Thoracic aorta (tissue), 2 donors: ENCODE measurements at places on chromosomes 1 and 21.

GRCh38 chr1:3640121-3640837 is 9.6 kb downstream of the WRAP73 start:
- no peak for DNase-seq

DNA sequence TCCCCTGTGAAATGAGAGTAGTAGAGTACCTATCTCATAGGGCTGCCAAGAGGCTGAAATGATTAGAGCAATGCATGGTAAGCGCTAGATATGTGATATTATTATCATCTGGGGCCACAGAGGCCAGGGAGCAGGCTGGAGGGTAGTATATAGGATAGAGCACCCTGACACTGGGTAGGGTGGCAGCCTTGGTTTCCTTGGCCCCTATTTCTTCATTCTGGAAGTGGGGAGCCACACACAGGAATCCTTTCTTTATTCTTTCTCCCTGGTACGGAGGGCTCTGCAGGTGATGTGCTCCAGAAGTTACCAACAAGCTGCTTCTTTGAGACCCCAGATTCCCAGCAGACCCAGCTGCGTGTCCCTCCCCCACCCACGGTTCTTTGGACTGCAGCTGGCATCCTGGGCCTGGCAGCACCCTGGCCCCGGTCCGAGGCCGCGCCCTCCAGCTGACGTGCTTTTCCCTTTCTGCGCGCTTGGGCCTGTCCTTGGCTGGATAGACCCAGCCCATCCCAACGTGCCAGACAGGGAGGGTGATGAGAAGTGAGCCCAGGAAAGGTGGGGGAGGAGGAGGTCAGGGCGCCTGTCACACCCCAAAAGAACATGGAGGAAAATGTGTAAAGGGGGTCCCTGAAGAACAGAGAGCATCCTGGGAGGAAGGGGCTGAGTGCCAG is 18.2 kb downstream of the INAVA start:
- no peak for DNase-seq

DNA sequence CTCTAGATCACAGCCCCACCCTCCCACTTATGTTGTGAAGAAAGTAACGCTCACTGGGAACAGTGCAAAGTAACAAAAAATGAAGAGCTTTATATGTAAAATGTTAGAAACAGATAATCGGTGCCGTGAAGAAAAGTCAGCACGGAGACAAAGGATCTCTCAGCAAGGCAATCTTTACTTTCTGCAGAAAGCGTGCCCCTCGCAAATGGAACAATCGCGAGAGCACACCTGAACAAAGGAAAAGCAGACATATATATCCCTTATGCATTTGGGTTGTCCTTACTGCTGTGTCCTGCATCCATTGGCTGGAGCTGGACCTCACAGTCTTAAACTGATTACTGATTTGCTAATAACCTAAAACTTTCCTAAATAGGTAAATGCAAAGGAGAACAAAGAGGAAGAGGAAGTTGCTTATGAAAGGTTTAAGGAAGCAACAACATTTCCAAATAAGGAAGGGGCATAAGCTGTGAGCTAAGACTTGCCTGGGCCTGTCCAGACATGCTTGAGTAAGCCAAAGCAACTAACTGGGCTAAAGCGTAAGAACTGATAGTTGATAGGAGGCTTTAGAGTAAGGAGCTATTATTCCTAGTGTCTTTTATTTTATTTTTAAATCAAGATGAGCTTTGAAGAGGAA is 89.7 kb downstream of the GTF2B start:
- DNase-seq: no peak

GRCh38 chr21:26448751-26449150 is 124.3 kb downstream of the CYYR1 start:
- no peak for DNase-seq

DNA sequence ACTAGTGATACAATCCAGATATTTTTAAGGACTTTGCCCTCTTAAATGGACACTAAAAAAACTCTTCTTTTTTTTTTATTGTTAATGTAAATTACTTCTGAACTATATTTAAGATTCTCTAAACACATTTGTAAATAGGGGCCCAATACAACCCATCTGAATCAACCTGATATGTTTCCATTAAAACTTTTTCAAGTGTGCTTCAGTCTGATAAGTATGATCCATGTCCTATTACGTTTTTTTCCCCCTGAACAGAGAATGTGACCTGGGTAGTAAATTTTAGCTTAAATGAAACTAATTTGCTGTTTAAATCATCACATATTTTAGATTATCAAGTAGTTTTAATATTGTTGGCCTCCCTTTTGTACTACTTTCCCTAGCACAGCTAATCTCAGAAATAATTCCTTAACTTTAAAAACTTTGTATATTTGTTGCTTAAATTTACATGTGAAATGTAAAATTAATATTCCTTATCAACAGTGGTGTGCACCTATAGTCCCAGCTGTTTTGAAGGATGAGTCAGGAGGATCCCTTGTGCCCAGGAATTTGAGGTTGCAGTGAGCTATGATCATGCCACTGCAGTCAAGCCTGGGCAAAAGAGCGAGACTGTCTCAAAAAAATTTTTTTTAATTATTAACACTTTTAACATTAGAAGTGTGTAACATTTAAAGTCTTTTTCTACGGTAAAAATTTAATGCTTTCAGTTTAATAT is 3.0 kb upstream of the PKN2 start:
- no peak for DNase-seq

- DNase-seq: no peak
These were observed 75.6 kb upstream of the DNAJC6 start for GRCh38 chr1:65233782-65234181.

- no peak for DNase-seq
These were observed 38.8 kb downstream of the RIPK4 start for GRCh38 chr21:41727784-41728763.

DNA sequence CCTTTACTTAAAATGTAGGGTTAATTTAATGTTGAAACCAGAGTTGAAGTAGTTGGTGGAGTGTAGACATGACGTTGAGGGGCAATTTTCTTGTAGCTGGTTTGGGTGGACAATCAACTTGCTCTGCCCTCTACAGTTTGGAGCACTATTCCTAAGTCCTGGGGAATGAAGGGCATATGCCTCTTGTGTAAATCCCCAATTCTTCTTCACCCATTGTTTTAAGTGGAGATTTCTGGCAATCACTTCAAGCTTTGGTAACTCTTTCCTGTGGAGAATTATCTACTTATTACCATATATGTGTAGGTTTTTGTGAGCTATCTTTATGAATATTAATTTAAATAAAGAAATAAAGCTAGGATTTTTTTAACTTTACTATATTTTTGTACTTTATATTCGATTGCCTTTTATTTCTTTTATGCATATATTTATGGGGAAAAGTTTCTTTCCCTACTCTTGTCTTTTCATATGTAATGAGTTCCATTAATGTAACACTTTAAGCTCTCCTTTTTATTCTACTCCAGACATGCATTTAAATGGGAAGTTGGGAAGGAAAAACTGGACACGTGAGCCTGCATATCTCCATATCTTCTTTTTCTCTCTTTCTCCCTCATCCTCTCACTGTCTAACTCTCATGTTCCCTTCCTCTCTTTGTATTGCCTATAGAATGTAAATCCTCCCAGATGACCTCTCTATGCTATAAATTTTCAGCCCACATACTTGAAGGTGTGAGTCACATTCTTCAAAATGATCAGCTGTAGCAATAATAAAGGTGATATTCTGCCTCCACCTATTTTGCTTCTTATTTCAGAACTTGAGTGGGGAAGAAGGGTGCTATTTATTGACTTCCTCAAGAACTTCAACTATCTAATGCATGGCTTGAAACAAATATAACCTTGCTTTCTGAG is 276.7 kb downstream of the PTPRC start:
- DNase-seq: no peak

DNA sequence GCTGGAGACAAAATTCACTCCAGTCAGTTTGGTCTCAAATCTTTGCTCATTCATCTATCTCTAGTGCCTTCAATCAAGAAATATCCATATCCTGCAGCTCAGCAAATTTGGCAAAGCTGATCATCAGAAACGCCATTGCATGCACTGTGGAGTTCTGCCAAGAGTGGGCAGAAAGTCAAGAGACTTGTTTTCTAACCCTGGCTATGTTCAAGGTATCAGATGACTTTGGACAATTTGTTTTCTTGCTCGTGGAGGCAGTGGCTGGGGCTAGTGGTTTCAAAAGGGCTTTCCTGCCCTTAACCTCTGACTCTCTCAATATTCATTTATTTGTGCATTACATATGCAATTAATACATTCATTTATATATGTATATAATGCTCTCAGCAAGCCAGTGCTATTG is 12.8 kb upstream of the LRRC52 start:
- no peak for DNase-seq

GRCh38 chr21:32137931-32138330 is 140.9 kb downstream of the MIS18A start:
- DNase-seq: no peak

GRCh38 chr1:214547747-214548146 is 3.7 kb downstream of the PTPN14 start:
- DNase-seq: no peak

- no peak for DNase-seq
These were observed 96.0 kb upstream of the BTG3 start for GRCh38 chr21:17708522-17709265.

DNA sequence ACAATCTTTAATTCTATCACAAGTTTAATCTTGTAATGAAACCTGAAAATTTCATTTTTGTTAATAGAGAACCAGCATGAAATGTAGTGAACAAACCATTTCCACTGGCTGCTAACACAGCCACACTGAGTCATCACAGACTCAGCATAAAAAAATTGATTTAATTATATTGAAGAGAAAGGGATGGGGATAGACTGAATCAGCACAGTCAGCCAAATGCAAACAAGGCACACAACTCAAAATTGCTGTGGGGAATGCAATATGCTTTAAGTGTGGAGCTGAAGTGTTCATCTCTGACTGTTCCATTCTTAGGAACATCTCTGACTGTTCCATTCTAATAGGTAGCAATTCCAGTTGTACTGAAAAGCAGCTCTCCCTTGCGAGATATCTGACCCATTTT is 299.8 kb downstream of the MRPL39 start:
- DNase-seq: no peak

GRCh38 chr1:64038119-64038518 is 165.3 kb upstream of the UBE2U start:
- DNase-seq: no peak

GRCh38 chr1:160007577-160008200 is 24.1 kb downstream of the PIGM start:
- DNase-seq: no peak

DNA sequence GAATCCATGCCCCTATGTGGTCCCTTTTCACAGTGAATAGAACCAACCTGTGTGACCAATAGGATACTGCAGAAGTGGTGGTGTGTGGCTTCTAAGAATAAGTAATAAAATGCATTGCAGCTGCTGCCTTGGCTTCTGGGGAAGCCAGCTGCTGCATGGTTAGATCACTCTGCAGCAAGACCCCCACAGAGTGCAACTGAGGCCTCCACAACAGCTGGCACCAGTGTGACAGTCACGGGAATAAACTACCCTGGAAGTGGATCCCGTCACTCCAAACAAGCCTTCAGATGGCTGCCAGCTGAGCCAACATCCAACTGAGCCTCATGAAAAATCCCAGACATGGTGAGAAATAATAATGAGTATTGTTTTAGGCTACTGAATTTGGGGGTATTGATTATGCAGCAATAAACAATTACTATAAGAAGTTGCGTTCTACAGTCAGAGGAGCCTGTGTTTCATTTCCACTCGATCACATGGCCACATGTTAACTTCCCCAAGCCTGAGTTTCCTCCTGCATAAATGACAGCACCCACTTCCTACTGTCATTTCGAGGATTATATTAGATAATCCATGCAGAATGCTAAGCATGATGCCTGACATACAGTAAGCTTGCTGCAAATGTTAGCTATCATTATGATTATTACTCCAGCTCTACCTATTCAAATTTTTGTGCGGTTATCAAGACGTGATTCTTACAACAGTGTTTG is 20.8 kb upstream of the COG2 start:
- no peak for DNase-seq

DNA sequence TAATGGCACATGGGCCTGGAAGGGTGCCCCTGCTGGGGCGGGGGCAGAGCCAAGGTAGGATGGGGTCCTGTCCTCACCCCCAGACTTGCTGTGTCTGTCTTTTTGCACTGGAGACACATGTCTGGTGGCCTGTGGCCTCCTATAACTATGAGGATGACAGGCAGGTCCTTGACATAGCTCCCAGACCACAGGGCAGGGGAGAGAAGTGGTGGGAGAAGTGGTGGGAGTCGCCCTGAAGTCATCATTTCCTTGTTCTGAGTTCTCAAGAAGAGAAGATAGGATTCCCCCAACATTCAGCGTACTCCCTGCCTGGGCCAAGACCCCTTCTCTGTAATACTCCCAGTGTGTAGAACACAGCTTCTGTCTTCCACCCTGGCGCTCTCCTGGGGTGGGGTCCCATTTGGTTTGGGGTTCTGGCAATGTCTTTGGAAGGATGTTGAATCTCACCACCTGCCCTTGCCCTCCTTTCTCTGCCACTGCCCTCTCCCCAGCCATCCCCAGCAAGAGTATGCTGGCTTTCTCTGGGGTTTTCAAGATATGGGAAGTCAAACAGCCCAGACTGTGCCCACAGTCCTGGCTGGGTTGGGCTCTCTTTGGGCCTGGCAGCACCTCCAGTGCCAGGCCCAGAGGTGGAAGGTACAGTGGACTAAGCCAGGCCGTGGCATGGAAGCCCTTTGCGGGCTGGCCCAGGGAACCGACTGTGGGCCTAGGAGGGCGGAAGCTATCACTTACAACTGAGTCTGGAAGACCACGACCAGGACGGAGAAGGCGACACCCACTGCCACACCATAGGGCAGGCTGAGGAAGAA is 19.4 kb downstream of the SLC26A9 start:
- DNase-seq: no peak

- no peak for DNase-seq
These were observed 426.3 kb upstream of the CHRM3 start for GRCh38 chr1:238960071-238960470.

DNA sequence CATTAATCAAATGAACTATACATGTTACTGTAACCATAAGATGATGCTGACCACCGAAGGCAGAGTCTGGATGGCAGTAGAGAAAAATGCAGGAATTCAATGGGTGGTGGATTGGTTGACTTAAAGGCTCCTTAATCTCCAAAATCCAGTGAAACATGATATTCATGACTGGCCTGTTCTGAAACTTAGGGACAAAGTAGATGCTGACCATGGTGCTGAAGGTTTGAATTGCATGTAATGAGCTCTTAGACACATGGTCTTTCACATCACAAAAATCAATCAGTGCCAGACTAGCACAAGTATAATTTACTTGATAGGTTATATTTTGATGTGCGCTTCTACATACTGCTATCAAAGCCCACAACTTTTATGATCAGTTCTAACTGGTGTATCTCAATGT is 30.9 kb upstream of the NTMT2 start:
- no peak for DNase-seq

- no peak for DNase-seq
These were observed 73.1 kb upstream of the TSHB start for GRCh38 chr1:114956570-114956969.
